WTC11 (cell line): ENCODE measurements at places on chromosomes 16 and 17. TPM values are rescaled to one million over a fixed set of nuclear protein-coding genes. Genes with fewer than 3 reads are reported as not detected.
A peak's percentile ranks its signal among the peaks of the same experiment; 100 is the strongest.

DNA sequence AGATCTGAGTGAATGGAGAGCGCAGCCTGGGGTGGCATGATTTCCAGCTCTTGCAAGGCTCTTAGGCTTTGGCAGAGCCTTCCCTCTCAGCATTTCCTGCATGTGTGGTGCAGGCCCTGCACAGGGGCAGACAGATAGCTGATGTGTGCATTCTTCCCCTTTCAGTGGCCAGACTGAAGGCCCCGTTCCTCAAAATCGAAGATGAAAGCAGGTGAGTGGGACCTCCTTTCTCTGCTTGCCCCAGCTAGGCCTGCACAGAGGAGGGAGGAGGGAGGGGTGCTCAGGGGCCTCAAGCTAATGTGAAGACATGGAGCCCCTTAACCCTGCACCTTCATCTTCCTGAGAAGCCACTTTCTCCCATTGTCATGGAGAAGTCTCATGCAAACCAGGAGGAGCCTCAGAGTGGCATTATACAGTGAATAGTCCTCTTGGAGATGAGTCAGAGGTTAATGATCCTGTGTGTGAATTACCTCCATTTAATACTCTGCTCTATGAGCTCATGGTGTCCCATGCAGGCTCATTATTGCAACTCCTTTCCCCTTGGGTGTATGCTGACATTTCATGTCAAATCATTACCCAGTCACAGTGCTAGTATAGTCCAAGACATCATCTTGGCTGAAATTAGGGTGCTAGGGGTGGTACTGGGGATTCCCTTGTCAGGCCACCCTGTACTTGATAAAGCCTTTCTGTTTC is 20.4 kb upstream of the ADAM11 start:
- H3K27ac ChIP-seq = peak overlapping the region; percentile 27; the same call in 1 of the 2 replicates
- no peaks in the 10 kb centered on the region for H3K27me3 ChIP-seq

Gene COA3
- total RNA-seq = 54.2 to 65.2 TPM (median 60.9 TPM) in 3 replicates

Gene TP53TG3B
- not detected in 3 replicates for total RNA-seq

- no peak overlapping the region for H3K4me3 ChIP-seq
- DNase-seq = no peak
- H3K27me3 ChIP-seq = no peaks in the 10 kb centered on the region
- H3K36me3 ChIP-seq = no peaks in the 10 kb centered on the region
Observed at GRCh38 chr17:57164814-57165213, 79.8 kb downstream of the AKAP1 start.

DNA sequence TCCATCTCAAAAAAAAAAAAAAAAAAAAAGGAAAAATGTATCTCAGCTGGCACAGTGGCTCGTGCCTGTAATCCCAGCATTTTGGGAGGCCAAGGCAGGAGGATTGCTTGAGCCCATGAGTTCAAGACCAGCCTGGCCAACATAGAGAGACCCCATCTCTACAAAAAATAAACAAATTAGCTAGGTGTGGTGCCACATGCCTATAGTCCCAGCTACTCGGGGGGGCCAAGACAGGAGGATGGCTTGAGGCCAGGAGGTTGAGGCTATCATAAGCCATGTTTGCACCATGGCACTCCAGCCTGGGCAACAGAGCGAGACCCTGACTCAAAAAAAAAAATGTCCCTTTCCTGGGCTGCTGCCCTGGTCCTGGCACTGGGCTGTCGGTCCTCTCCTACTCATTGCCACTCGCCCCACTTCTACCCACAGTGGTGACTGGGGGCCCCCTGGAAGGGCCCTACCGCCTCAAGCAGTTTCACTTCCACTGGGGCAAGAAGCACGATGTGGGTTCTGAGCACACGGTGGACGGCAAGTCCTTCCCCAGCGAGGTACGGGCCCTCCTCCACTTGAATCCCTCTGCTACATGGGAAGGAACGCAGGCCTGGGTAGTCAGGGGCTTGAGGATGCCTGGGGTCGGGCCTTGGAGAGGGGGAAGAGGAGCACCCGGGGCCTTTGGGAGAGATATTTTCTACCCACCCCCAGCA is 6.1 kb downstream of the CA7 start:
- DNase-seq = no peak
- H3K4me3 ChIP-seq = no peak overlapping the region
- no peak overlapping the region for H3K27ac ChIP-seq
- H3K36me3 ChIP-seq = no peaks in the 10 kb centered on the region
- peaks cover 33% of the 10 kb centered on the region for H3K27me3 ChIP-seq

- no peak for DNase-seq
- H3K27me3 ChIP-seq = no peaks in the 10 kb centered on the region
- peaks cover 24% of the 10 kb centered on the region for H3K4me1 ChIP-seq
- H3K4me3 ChIP-seq = no peak overlapping the region
- H3K27ac ChIP-seq = no peak overlapping the region
Observed at GRCh38 chr17:12731839-12732238, 57.5 kb upstream of the ARHGAP44 start.

Gene CDC42EP4
- total RNA-seq = 17.0 to 18.8 TPM (median 18.4 TPM) in 3 replicates
